ENCODE measurements at places on chromosomes 7 and 10.

DNA sequence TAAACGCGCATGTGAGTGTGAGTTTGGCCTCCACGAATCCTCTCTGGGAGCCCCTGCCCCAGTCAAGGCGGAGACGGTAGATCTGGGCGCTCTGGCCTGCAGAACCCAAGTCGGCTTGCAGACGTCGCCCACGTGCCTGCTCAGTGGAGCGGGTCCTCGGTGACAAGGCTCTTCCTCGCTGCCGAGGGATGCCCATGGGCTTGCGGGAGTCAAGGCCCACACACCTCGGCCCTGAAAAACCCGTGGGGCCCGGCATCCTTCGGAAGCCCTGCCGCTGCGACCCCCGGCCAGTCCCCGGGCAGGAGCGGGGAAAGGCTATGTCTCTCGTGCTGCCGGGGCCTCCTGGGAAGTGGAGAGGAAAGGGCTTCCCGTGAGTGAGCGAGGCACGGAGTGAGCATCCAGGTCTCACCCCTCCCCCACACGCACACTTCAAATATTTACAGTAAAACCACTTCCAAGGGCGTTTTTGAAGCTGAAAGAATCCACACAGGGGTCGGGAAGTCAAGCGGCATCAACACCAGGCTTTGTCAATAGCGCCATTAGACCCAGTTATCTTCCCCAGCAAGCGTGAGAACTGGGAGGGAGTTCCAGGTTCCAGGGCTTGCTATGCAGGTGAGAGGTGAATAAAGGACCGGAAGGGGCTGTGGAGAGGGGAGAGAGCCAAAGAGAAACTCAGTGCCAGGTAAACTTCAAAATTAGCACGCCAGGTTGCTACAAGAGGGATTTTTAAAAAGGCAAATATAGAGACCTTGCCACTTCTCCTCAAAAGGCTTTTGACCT, 1.1 kb upstream of the MNX1 start:
- DNase-seq: no peak

GRCh38 chr7:64320547-64321513, 7.1 kb downstream of the ZNF736 start:
- no peak for DNase-seq

DNA sequence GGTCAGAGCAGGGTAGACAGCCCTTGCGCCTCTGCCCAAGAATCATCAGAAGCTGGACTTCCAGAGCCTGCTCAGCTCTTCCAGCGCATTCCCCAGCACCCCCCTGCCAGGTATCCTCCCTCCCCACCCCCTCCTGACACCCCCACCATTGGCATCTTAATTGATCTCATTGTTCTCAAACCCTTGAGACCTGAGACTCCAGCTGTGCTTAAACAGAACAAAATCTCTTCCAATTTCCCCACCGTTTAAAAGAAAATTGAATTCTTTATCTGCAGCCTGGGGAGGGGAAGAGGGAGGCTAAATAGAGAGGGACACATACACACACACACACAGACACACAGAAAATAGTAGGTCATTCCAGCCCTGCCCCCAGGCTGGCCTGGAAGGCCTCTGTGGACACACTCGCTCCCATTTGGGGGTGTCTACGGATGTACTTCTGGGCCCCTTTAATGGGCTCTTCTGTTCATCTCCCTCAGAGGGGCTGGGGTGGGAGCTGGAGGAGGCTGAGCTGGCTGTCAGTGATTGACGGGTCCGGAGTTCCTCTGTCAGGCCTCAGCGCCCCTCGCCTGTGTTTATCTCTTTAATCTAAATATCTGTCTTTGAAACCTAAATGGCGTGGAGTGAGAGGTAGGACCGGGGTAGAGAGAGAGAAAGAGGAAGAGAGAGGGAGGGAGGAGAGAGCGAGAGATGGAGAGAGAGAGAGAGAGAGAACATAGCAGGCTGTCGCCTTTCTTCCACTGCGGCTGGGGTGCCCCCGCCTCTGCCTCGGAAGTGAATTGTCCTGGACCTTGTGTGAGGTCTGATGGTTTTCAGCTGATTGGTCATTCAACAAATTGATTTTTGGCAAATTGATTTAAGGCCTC, 61.7 kb downstream of the C10orf105 start:
- DNase-seq: no peak

DNA sequence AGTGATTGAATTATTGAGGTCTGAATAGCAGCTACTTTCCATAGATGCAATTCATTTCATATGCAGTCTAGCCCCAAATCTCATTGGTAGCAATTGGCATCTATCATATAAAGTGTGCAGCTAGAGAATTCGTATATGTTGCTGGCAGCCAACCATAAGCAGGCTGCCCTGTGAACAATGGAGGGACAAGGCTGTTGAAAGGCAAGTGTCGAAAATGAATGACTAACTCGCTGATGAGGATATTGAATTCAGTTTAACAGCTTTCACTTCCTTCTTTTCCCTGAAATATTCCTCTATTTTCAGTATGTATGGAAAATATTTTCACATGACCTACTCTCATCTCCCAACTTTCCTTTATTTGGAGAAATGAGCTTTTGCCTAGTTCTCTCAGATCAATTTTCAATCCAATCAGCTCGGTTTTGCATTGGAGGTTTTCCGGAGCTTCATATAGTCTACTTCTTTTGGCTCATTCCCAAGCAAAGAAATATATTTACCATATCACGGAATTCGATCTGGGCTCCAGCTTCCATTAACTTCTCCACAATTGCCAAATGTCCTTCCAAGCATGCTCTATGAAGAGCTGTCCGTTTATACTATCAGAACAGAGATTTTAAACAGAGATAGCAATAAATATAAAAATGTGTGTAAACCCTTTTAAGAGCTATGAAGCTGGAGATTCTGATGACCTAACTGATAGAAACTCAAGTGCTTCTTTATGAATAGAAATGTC, 3.5 kb downstream of the ANKRD1 start:
- DNase-seq: no peak

GRCh38 chr10:60989400-60989876, 45.5 kb upstream of the RHOBTB1 start:
- no peak for DNase-seq

DNA sequence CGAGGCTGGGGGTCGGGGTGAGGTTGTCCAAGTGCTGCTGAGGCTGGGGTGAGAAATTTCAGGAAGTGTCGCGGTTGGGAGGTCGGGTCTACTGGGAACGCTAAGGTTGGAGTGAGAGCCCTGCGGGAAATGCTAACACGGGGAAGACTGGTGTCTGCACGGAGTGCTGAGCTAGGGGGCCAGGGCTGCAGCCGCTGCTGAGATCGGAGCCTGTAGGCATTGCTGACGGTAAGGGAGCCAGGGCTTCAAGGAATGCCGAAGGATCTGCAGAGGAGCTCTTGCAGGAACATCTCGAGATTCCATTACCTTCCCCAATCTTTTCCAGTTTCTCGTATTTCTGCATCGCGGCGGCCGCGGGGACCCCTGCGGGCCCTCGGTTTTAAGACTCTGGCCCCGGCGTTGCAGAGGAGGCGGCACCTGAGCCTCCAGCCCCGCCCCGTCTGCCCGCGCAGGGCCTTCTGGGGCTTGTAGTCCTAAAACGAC, at the start of gene CDK5:
Gene CDK5 (minus strand): TSS at position 392 of the 483 bp plus-strand sequence. CDS start 49 bp downstream, at position 343.
- DNase-seq: no peak

GRCh38 chr10:21160116-21160515, 263.0 kb upstream of the NEBL start:
- DNase-seq: no peak

GRCh38 chr7:3591944-3592343, 290.9 kb downstream of the SDK1 start:
- no peak for DNase-seq

DNA sequence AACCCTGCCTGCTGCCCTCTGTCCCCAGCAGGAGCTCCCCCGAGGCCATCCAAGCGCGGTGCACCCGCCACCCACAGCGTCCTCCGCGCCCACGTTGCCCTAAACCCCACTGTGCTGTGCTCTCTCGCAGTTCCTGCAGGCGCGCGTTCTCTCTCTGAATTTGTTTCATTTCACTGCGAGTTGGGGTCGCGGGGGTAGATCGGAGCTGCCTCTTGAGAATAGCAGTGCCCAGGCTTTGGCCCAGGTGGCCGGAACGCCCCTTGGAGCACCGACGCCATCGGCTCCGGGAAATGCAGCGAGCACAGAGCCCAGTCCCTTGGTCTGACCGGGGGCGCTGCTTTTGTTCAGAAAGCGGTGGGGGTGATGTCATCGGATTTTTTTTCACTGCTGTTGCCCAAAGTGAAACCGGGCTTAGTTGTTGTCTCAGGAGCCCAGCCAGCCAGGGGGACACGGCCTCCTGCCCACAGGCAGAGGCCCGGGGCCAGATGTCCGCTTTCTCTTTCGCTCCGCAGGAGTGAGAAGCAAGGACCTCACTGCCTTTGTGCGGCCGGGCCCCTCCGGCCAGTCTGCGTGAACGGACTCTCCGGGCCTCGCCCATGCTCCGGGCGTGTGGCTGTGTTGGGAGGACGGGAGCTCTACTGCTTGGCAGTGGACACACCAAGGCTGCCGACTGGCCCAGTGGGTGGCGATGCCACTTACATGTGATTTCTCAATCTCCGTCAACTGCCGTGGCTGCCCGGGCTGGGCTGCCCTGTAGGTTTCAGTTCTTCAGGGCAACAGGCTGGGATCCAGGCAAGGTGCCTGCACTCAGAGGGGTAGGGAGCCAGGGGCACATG, 43.1 kb downstream of the FOXK1 start:
- no peak for DNase-seq

DNA sequence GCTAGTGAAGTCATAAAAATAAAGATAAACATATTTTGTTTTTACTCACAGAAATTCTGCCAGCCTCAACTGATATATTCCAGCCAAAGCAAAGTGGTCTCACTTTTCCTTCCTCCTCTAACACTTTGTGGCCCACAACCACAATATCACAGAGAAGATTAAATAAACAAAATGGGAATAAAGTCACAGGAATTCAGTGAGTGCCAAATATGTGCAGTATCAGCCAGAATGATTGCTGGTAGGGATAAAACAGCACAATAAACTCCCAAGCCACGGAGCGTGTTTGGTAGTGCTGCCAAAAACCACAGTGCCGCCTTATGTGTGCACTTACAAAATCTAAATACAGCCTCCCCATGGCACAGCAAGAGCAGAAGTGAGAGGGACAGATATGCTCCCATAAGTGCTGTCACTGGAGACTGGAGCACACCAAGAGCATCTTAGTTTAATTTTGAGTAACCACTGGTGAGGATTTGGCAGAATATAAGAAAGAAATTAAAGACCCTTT, 155.8 kb downstream of the POM121L12 start:
- DNase-seq: no peak

DNA sequence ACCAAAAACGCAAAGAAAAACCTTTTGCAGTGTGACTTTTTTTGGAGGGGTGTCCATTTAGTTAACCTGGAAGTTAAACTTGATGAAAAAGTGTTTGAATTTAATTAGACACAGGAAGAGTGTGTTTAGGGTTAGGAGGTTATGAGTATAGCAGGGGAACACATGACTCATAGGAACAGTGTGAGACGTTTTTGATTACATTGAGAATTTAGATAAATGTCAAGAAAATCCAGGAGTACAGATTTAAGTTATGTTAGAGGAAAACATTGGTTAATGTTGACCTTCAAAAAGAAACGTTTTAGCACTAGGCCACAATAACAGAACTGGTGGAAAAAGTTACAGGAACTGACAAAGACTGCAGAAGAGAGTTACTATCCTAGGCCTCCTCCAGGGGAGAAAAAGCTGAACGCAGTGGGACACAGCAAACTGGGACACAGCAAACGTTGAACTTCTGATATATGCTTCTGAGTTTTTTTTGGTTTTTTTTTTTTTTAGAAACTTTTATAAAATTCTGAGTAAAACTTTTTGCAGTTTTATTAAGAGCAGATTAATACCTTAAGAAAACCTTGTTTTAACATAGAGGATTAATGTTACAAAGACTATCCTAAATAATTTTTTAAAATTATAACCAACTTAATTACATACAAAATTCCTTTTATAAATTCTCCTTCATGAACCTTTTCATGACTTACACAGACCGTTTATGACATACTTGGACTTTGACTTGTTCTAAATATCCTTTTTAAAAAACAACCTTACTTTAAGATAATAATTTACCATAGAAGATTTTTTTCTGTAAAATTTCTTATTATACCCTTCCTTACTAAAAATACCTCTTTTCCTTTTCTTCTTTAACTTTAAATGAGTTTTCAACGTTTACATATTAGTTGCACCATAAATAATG, 22.2 kb downstream of the LANCL2 start:
- DNase-seq: no peak

GRCh38 chr7:1857487-1858421, 187.7 kb downstream of the ELFN1 start:
- no peak for DNase-seq

GRCh38 chr10:102712843-102713538, 1.2 kb downstream of the ARL3 start:
- no peak for DNase-seq

DNA sequence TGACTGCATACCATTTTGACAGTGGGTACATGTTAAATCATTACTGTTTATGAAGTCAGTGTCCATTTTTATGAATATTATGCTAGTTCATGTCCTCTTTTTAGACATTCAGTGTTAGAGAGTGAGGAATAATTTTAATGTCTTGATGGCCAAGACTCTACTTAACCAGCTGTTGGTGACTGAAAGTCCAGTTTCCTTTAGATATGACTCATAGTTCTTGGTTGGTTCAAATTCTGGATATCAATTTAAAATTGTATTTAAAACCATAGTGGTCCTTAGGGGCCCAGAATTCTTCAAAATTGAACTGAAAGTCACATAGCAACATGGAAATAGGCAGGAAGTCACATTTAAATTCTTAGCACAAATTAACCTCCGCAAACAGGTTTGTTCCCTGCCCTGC, 196.5 kb upstream of the PRPS1L1 start:
- no peak for DNase-seq

DNA sequence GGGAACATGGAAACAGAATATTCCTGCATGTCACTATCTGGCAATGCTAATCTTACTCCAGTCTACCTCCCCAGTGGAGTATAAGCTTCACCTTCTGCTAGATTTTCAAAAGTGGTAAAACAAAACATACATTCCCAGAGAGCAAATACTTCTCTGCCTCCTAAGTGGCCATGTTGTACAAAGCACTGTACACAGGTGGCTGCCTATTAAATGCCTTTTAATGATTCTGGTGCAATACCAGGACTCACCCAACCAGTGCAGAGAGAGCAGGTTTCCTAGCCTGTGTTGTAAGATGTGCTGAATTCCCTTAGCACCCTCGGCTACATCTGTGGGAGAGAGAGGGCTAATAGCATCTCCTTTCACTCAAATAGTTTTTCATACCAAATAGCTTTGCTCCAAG, 684.3 kb upstream of the NRP1 start:
- DNase-seq: no peak

DNA sequence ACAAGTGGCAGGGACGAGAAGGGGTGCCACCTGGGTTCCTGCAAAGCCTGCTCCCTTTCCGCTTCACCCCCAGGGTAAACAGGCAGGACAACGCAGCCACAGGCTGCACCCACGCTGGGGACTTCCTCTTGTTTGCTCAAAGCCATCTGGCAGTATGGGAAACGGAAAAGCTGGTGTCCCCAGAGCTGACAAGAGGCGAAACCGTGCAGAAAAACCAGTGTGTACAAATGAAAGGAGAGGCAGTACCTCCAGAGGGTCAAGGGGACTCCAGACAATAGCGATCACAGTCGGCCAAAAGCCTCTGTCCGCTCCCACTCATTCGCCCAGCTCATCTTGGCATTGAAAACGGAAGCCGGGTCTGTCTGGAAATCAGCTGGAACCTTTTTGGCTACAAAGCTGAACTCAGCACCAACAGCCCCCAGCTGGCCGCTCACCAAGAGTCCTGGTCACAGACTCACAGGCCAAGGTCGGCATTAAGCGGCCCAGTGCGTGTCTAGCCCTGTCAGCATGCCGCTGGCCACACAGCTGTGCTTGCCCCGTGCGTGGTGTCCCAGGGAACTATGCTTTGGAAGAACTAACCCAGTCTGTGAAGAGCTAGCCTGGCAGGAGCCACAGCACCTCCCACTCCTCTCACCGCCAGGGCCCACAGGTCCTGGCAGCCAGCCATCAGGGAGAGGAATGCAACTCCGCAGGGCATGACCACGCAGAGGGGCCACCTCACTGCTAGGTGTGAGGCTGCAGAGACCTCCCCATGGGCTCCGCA, 10.4 kb downstream of the TNS3 start:
- DNase-seq: no peak
